ENCODE measurements at places on chromosomes 2 and 18. TPM values are rescaled to one million over a fixed set of nuclear protein-coding genes. Genes with fewer than 3 reads are reported as not detected.

DNA sequence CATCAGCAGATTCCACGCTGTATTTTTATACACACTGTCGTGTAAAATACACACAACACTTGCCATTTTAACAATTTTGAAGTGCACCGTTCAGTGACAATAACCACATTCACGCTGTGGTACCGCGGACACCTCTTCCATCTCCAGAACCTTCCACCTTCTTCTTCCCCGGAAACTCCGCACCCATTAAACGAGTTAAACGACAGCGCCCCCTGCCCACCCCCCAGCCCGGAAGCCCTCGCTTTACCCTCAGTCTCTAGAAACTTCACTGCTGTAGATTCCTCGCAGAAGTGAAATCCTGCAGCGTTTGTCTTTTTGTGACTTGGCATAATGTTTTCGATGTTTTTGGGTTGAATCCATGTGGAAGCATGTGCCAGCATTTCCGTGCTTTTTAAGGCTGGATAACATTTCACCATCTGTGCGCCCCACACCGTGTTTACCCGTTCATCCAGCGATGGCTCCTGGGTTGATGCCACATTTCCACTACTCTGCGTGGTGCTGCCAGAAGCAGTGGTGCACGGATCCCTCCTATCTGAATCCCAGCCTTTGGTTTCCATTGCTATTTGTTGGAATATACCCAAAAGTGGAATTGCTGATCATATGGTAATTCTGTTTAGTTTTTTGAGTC is 32.0 kb upstream of the TMEM18 start:
- no peak for DNase-seq

PAX3 gene
- not detected for total RNA-seq

DNA sequence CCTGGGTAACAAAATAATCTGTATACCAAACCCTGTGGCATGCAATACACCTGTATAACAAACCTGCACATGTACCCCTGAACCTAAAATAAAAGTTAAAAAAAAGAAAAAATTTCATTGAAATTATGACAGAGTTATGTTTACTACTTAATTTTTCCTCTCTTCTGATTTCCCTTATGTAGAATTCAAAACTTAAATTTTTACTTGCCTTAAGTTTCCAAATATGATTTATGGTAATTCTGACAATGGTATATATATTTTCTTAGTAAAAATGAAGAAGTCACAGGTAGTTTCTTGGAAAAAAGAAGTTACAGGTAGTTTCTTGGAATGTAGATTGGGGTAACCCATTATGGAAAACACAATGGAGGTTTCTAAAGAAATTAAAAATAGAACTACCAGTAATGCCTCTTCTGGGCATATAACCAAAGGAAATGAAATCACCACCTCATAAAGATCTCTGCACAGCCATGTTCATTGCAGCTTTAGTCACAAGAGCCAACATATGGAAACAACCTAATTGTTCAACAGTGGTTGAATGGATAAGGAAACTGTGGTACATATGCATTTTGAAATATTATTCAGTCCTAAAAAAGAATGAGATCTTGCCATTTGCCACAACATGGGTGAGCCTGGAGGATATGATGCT is 164.9 kb downstream of the BABAM2 start:
- DNase-seq: no peak

PIEZO2 gene
- 1.3 TPM for total RNA-seq

NAGK gene
- total RNA-seq: 58.7 TPM

DNA sequence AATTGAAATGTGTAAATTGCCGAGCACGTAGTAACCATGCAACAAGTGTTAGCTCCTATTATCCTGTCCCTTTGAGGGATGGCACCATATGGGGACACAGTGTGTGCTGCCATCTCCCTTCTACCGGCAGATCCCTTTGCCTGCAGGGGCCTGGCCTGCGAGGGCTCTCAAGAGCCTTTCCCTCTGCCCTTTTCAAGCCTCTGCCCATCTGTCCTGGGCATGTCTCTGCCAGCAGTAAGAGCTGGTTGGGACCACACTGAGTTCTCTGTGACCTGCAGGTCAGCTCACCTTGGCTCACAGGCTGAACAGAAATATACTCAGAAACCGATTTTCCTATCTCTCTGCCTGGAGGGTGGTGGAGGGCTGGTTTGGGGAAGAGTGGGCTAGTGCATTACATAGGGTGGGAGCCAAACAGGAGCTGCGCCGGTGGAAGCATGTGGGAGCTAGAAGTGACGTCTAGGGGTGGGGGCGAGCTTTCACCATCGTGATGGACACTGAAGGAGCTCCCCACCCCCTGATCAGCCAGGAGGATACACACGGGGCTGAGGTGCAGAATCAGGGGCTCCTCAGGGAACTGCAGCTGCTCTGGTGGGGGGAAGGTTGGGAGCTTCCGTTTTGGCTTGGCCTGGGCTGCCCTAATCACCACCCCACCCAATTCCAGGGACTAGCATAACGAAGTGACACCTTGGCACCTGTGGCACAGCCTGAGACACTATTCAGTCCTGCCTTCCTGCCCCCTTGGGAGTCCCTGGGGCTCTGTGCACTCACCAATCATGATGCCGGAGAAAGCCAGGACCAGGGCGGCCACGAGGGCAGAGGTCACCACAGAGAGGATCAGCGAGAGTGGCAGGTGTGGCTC is 109.7 kb downstream of the CLIP4 start:
- no peak for DNase-seq
